ENCODE measurements at places on chromosomes 7 and 10.

DNA sequence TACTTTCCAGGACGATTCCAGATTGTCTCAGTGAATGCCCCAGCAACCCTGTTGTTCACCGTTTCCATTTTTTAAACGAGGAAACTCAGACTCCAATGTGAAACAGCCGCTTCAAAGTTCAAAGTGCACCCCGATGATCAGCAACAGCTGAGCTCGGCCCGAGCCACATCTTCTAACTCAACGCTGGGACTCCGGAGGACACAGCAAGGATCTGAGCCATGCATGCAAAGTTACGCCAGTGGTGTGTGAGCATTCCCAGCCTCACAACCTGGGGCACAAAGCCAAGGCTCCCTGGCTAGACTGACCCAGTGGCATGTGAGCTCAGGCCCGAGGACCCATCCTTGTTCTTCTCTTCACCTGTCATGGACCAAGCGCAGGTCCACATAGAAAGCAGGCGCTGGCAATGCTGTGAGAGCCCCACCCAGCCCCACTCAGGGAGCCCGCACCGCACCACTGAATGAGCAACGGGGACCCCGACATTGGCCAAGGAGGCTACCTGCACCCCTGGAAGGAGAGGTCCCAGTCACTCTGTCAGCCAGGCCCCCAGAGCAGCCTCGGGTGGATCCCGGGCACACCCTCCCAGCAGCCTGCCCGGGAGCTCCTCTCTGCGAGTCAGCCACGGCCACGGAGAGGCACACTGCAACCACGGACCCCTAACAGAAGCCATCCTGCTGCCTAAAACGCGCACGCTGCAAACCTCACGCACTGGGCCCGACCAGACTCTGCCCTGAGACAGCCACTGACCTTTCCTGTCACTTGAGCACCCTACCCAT is 82.9 kb downstream of the MAD1L1 start:
- no peak for DNase-seq

DNA sequence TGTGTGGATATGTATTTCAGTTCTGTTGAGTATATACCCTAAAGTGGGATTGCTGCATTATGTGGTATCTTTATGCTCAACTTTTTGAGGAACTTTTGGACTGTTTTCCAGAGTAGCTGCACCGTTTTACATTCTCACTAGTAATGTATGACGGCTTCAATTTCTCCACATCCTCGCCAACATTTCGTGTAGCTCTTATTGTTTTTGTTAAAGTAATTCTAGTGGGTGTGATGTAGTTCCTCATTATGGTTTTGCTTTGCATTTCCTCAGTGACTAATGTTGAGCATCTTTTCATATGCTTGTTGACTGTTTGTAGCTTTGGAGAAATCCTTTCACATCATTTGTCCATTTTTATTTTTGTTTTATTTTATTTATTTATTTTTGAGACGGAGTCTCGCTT is 4.5 kb downstream of the STMP1 start:
- DNase-seq, result no peak

DNA sequence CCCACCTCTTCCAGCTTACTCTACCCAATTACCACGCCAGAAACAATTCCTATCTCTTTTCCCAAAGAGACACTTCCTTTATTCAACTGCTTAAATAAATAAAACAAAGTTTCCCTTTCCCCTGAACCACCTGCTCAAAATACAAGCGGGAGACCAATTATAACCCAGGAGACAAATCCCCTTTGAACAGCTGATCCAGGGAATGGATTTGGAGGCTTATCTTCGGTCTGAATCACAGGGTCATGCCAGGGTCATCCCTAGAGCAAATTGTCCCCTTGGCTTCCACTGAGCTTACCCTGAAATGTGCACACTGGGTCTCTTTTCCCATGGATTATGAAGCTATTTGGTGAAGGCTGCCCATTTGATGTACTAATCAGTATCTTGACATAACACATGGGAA is 99.9 kb upstream of the JAZF1 start:
- no peak for DNase-seq

DNA sequence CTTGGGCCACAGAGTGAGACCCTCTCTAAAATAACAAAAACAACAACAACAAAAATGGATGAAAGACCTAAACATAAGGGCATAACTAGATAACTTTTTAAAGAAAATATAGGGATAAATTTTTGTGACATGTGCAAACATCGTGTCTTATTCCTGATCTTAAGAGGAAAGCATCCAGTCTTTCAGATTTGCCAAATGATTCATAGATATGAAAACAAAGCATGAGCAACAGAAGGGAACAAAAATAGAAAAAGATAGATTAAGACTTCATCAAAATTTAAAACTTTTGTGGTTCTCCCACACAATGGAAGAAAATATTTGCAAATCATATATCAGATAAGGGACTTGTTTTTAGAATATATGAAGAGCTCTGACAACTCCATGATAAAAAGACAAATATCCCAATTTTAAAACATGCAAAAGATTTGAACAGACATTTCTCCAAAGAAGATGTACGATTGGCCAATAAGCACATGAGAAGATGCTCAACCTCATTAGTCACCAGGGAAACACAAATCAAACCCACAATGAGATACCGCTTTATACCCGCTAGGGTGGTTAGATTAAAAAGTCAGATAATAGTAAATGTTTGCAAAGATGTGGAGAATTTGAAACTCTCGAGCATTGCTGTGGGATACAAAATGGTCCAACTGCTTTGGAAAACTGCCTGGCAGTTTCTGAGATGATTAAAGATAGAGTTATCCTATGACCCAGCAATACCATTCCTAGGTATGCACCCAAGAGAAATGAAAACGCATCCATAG is 20.3 kb downstream of the PPIF start:
- DNase-seq, result no peak

- DNase-seq, result no peak
These were observed 240.4 kb downstream of the KIAA1217 start for GRCh38 chr10:24449321-24449740.

DNA sequence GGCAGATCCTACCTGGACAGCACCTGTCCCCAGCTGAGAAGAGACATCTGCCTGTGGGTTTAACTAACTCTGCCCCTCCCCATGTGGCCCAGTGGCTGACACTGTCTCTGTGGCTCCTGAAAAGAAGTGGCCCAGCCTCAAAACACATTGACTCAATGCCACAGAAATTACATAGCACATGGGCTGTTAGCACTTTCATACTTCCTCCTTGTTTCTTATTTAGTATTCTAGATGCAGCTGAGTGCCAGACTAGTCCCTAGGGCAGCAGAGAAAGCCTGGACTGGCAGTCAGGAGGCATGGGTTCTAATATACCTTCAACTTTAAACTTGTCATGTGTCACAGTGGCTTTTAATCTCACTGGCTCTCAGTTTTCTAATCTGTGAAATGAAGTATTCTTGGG is 171.0 kb downstream of the TRIL start:
- no peak for DNase-seq

GRCh38 chr7:133983685-133984419 is 143.3 kb upstream of the LRGUK start:
- no peak for DNase-seq

DNA sequence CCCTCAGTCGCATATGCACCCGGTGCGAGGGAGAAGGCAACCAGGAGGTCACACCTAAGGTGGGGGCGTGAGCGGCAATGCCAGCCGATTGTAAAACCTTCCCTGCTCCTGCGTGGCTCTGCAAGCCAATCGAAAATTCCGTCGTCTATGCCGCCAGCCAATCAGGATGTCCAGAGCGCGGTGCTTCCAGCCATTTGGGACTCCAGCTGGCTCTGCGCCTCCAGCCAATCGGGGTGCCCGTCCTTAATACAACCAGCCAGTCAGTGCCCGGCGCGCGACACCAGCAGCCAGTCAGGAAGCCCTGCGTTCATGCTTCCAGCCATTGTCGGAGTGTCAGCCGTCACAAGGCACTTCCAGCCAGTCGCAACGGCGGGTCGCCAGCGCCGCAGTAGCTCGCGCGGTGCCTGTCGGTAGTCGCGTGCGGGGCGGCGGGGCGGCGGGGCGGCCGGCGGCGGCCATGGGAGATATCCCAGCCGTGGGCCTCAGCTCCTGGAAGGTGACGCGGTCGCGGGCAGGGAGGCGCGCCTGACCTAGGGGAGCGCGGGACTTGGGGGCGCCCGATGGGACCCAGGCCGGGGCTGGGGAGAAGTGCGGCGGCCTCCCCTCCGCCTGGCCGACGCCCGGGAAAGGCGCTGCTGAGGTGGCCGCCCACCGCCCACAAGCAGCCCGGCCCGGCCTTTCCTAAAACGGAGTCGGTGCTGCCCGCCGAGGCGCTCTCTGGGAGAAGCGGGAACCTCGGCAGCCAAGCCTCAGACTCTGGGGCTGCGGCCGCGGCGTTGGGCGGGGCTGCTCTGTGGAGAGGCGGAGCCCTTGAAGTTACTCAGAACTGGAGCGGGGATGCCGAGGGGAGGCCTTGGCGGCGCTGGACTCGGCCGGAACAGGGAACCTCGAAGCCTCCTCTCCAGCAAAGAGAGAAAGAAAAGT is at the start of gene AKR1E2:
Gene AKR1E2 (plus strand): TSS at position 340 of the 924 bp plus-strand sequence. CDS start 118 bp downstream, at position 458.
- no peak for DNase-seq
